Stimulated activated CD4-positive, alpha-beta T cell treated with anti-CD3 and anti-CD28 coated beads, TNF-alpha, amount 100 ng/mL, for 1 hour (primary cell): ENCODE measurements at places on chromosomes 7 and 10.

DNA sequence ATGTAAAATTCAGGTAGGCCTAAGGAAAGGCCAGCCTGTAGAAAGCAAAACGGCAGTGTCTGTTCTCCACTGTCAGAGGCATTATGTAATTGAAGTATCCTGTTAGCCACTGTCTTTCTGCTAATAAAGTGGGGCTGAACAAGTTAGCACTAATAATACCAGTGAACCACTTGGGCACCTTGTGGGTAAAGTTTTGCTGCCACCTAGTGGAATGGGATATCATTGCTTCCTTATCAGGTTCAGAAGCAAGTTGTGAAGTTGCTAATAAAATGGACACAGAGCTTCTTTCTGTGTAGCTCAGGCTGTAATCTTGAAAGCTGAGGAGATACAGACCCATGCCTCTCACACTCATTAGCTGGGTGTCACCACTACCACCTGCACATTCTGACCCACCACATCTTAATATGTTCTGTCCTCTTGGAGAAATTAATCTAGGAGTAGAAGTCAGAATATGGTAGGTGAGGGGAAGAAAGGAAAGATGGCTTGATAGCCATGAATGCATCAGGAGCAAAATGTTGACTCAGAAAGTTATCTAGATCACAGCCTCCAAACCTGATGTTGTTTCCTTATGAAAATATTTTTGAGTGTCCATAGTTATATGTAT is 175.1 kb downstream of the SEPTIN7 start:
- no peak for DNase-seq

DNA sequence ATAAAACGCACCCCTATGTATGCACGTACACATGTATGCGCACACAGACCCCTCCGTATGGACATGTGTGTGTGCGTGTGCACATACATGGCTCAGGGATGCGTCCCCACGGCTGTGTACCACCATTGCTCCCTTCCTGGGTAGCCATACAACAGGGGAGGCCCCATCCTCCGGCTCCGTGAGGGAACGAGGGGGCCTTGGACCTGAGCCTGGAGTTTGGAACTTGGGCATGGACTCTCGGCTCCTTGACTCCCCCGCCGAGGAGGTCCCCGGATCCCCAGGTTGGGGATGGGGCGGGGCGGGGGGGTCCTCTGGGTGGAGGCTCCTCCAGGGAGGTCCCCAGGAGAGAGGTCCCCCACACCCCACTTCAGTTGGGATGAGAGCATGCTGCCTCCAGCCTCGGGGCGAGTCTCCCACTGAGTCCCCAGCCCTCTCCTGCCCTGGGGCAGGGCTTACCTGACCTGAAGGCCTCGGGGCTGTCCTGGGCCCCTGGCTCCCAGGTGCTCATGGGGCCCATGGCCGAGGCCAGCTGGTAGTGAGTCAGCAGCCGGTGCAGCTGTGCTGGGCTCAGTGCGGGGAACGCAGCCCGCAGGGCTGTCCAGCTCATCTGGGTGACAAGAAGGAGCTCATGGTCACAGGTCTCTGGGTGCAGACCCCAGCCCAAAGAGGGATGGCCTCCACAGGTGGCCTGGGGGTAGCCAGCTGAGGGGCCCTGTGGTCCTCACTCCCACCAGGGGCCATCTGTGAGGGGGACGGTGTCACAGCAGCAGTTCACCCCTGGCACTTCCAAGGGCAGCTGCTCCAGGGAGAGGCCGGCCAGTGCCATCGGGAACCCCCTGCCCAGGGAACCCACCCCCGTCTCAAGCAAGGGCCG is 29.9 kb downstream of the AP5Z1 start:
- no peak for DNase-seq

DNA sequence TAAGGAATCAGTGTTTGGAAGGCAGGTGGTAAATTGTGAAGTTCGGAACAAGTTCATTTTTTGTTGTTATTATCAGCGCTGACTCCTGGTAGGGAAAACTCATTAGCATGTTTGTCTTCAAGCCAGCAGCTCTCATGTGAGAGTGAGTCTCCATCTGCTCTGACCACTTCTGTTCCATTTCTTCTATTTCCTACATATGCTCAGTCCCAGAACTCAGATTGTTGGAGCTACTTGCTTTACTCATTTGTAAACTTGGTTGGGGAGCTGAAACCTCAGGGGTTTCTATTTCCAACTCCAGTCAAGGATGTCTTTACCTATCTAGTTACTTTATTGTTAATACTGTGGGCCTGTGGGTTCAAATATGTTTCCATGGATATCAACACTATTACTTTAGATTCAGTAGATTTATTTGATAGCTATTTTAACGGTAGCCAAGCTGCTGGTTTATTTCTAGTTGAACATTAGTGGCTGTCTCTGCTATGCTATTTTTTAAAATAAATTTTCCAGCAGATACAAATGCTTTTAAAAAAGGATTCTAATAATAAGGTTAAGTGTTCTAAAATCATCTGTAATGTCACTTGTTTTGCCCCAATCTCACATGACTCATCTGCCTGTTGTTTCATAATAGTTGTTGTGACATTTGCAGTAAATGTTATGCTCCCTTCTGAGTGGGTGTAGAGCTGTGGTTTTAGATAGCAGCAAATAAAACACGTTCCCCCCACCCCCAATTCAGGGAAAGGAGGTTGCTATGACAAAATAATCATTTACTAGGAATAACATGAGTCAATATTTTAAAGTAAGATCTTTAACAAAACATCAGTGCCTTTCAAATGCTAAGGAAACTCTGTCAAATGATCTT is 143.3 kb downstream of the HDAC9 start:
- DNase-seq, result no peak

DNA sequence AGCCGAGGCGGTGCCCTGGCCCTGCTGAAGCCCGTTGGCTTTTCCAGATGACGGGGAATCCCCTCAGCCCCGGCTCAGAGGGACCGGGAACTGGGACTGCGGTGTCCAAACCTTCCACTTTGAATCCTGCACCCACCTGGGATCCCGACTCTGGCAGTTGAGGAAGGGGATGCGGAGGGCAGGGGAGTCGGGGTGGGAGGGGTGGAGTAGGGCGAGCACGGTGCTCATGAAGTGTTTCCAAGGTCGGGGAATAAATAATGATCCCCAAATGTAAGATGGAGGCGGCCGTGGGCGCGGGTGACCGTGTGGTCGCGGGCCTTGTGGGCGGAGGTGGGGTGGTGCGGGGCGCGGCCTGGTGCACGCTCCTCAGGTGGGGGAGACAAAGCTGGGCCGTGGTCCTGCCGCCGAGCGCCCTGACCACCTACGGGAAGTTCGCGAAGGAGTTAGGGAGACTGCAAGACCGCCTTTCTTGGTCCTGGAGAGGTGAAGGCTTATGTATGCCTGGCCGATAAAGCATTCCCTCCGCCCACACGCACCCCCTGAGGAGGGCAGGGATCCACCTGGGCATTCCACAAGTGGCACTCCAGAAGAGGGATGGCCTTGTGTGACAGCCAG is 1.4 kb downstream of the MTURN start:
- DNase-seq, result no peak

DNA sequence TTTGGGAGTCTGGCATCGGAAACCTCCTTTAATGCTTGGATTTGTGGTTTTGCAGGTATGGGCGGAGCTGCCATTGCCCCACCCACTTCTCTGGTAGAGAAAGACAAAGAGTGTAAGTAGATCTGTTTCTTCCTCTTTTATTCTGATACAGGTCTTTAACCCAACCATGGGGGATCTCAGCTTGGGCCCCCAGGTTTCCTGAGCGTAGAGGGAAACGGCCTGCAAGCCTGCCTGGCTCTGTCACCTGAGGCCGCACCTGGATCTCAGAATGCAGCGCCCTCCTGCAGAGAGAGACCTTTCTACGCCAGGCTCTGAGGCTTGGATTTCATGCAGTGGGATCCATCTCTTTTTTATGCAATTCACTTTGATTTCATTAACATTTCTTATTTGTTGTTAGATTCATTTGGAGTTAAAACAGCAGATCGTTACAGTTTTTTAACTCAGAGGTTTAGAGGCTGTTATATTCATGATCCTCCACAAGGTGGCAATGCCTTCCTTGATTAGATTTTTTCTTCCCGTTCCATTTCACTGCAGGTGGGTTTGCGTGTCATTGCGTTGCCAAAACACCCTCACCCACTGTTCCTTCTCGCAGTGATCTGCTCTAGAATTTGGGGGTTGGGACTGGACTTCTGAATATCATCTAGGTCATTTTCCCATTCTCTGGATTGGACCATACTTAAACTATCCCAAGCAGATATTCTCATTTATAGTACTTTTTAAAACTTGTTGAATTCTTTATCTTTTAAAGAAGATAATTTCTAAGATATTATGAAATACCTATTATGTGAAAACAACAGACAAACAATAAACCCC is 20.0 kb downstream of the RBM17 start:
- no peak for DNase-seq

DNA sequence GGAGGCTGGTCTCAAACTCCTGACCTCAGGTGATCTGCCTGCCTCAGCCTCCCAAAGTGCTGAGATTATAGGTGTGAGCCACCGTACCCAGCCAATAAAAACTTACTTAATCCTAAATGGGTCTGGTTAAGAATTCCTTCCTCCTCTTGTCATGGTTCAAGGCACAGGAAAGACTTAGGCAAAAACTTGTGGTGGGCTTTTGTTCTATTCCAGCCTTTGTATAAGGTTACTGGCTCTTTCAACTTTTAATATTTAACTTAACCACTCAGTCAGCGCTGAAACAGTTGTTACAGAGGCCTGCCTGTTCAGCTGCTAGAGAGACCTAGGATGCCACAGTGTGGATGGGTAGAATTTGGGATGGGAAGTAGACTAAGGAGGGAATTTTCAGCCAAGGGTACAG is 28.1 kb upstream of the GARS1 start:
- DNase-seq, result no peak

GRCh38 chr7:28358423-28358868 is 53.9 kb upstream of the CREB5 start:
- DNase-seq, result no peak

DNA sequence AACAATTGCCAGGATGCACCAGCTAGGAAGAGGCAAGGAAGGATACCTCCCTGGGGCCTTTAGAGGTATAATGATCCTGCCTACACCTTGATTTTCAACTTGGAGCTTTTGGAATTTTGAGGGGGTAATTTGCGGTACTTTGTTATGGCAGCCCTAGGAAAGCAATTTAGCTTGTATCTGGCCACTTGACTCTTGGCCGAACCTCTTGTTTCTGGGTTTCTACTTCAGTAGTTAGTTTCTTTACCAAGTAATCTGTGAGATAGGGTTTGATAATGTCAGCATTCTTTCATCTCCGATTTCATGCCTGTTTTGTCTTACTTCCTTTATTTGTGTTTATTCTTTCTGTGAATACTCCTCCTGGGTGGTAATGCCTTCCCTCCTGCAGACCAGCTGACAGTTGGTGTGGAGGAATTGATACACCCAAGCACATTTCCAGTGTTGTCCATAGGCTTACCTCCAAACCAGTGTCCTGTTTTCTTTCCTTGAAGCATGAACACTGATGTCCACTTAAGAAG is 163.7 kb downstream of the SND1 start:
- no peak for DNase-seq

DNA sequence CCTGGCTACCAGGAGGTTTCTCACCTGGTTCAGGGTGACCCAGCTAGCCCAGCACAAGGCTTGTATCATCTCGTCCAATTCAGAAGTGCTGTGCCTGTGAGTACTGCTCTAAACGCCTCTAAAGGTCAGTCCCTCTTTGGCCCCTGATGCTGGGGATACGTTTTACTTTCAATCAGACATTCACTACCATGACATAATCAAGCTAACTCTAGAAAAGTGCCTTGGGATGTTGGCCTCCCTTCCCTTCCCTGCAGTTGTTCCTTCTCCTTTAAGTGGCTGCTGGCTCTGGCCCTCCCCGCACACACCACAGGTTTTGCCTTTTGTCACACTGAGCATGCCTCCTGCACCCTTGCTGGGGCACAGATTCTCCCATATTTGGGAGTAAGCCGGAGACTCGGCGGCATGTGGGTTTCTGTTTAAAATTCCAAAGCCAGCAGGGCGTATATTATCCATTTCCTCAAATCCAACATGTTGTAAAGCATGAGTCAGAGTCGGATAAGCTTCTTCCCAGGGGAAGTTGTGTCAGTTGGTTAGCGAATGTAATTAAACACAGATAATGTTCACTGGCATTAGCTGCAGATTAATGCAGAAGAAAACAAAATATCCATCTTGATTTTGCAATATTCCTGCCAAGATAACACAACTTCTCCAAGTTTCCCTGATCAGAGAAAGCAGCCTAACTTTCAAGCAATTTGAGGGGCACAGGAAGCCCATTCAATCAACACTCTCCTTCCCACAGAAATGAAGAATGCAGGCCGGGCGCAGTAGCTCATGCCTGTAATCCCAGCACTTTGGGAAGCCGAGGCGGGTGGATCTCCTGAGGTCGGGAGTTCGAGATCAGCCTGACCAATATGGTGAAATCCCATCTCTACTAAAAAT is 31.8 kb upstream of the VCL start:
- DNase-seq, result no peak

- DNase-seq, result no peak
These were observed 211.8 kb upstream of the FOXK1 start for GRCh38 chr7:4470246-4470645.

- DNase-seq, result no peak
These were observed 2.9 kb downstream of the ELFN1 start for GRCh38 chr7:1672851-1673486.

DNA sequence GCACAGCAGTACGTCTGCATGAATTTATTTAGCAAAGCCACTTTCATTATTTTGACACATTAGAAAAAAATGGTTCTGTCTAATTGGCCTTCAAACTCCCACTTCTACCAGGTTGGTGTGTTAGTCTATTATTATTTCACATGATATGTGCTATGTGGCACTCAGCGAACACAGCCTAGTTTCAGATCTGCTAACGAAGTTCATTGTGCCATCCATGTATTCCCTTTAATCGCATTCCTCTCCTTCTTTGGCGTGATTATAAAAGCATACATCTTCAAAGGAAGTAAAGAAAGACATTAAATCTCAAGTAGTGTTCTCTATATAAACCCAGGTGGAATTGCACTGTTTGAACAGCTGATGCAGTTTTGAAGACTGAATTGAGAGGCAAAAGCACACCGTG is 96.4 kb upstream of the CACNA2D1 start:
- no peak for DNase-seq

DNA sequence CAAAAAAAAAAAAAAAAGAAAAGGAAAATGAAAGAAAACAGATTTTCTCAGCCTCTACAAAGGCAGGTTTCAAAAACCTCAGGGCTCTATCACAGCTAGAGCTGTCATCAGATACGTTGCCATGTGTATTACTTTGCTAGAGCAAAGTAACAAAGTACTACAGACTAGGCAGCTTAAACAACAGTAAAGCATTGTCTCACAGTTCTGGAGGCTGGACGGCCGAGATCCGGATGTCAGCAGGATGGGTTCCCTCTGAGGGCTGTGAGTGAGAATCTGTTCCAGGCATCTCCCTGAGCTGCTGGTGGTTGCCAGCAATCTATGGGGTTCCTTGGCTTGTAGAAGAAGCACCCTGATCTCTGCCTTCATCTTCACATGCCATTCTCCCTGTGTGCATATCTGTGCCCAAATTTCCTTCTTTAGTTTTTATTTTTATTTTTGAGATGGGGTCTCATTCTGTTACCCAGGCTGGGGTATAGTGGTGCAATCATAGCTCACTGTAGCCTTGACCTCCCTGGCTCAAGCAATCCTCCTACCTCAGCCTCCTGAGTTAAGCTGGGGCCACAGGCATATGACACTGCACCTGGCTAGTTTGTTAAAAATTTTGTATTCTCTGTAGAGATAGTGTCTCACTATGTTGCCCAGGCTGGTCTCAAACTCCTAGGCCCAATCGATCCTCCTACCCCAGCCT is 48.9 kb upstream of the KDM7A start:
- DNase-seq, result no peak
